ENCODE measurements at places on chromosomes 6 and 20. TPM values are rescaled to one million over a fixed set of nuclear protein-coding genes. Genes with fewer than 3 reads are reported as not detected.

NRSN1 gene
- total RNA-seq, result 9.8 TPM

FLRT3 gene
- 14.2 TPM for total RNA-seq

ASXL1 gene
- total RNA-seq, result 81.0 TPM

HLA-DQB2 gene
- total RNA-seq, result not detected

C20orf96 gene
- total RNA-seq, result 2.4 TPM

SYNDIG1 gene
- total RNA-seq, result 7.0 TPM

SLC22A3 gene
- 2.8 TPM for total RNA-seq

PRDM13 gene
- total RNA-seq, result 0.05 TPM

TMEM63B gene
- total RNA-seq, result 40.0 TPM

Data from motor neuron (in vitro differentiated cells).